Fibroblast of the conjunctiva (primary cell): ENCODE measurements at places on chromosomes 13 and 19.

DNA sequence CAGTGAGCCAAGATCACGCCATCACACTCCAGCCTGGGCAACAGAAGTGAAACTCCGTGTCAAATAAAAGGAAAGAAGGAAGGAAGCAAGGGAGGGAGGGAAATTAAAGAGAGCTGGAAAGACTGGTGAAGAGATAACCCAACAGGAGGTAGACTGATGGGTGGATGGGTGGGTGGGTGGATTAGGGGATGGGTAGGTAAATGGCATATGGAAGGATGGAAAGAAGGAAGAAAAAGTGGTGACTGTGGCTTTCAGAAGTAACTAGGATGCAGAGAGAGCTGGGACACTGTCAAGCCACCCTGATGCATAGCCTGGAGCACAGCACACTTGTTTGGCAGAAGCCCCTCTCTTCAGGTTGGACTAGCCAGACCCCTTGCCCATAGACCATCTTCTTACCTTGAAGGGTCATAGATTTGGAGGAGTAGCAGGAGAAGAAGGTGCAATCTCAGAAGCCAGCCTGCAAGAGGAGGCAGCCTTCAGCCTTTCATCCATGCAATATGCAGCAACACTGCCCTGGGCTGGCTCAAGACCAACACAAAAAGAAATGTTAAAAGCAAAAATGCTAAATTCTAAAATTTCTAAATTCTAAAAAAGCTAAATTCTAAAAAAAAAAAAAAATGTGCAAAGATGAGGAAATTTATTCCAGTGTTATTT is 5.1 kb downstream of the IQCN start:
- DNase-seq: no peak

GRCh38 chr19:58374200-58374599 is 6.6 kb downstream of the ZNF837 start:
- no peak for DNase-seq

- DNase-seq: no peak
Observed at GRCh38 chr13:51856998-51857397, 4.8 kb upstream of the CCDC70 start.

DNA sequence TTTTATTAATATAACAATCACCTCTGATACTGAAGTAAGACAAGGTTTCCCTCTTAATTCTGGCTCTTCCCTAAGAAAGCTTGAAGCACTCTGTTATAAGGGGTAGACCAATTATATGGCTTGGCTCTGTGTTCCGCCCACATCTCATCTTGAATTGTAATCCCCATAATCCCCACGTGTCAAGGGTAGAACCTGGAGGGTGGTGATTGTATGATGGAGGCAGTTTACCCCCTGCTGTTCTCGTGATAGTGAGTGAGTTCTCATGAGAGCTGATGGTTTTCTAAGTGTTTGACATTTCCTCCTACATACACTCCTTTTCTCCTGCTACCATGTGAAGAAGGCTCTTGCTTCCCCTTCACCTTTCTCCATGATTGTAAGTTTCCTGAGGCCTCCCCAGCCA is 363.8 kb upstream of the PCDH20 start:
- no peak for DNase-seq

- DNase-seq: no peak
Observed at GRCh38 chr13:51416107-51416506, 36.7 kb downstream of the INTS6 start.

DNA sequence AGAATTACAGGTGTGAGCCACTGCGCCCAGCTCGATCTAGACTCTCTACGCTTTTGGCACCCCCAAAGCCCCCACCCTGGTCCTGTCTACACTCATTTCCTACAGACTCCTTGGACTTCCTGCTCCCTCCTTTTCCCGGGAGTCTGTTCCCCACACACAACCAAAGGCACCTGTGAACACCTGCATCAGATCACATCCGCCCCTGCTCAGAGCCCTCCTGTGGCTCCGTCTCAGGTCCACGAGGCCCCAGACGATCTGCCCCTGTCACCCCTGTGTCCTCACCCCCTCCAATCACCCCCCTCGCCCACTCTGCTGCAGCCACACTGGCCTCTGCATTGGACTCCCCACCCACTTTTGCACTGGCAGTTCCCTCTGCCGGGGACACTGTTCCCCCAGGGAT is 12.4 kb upstream of the PAK4 start:
- no peak for DNase-seq

GRCh38 chr13:110779022-110779421 is 65.5 kb downstream of the ING1 start:
- DNase-seq: no peak

GRCh38 chr13:28590461-28590860 is 68.5 kb upstream of the POMP start:
- DNase-seq: no peak

GRCh38 chr13:110341445-110342244 is 34.6 kb downstream of the COL4A2 start:
- no peak for DNase-seq

DNA sequence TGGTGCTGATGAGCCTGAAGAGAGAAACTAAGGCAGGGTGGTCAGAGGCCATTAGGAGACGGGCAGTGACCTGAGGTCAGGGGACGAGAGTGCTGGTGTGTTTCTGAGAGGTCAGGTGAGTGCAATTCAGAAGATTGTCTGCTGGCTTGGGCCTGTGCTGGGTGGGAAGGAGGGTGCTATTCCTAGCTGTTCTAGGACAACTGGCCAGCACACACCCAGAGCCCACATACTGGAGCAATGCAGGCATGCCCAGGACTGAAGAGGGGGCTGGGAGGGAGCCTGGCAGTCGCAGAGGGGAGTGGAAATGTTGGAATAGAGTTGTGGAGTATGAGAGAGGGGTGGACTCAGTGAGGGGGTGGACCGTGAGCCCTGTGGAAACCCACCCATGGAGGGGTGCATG is 16.5 kb downstream of the ARHGEF7 start:
- no peak for DNase-seq

- DNase-seq: no peak
Observed at GRCh38 chr13:109629737-109630136, 156.6 kb downstream of the IRS2 start.

DNA sequence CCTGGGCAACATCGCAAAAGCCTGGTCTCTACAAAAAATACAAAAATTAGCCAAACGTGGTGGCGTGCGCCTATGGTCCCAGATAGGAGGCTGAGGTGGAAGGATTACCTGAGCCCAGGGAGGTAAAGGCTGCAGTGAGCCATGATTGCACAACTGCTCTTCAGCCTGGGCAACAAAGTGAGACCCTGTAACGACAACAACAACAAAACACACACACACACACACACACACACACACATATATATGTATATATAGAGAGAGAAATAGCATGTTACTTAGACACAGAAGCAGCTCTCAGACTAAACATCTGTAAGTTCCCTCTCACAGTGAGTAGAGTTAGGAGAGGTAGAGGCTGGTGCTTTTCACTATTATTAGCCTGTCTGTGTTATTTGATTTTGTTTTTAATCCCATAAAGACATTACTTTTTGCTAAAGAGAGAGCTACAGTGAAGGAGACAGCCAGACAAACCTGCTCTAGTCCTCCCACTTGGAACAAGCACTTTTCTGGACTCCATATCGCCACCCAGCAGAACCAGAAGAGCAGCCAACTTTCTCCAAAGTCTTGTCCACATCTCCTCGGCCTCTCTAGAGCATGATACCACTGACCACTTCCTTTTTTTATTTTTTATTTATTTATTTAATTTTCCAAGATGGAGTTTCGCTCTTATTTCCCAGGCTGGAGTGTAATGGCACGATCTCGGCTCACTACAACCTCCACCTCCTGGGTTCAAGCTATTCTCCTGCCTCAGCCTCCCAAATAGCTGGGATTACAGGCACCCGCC is 2.8 kb upstream of the LIN7B start:
- DNase-seq: no peak
